ENCODE measurements at places on chromosomes 3 and 15.

DNA sequence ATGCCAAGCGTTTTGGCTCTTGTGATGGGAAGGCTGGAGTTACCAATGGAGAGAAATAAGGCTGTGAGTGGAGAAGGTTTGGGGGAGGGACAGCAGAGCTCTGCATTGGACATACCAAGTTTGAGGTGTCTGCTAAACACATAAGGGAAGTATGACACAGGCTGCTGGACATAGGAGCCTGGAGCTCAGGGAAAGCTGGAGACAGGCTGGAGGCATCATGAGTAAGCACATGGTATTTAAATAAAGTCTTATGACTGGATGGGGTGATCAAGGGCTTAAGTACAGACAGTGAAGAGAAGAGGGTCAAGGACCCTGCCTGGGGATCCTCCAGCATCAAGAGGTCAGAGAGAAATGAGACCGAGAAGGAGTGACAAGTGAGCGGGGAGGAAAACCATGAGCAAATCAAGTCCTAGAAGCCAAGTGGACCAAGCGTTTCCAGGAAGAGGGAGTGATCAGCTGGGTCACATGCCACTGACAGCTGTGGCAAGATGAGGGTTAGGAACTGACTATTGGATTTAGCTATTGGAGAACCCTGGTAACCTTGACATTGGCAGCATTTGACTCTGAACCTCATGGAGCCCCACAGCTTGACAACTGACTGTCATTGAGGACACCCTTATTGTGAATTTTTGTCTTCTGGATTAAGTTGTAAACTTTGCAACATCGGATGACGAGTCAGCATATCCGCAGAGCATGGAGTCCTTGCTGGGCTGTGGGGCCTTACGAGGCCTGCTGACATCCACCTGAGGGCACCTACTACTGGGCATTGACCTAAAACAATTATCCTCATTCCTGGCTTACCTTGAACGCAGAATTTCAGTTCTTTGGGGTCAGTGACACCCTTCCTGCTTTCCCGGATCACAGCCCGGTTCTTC is 78.7 kb upstream of the ETV5 start:
- no peak for DNase-seq

- DNase-seq = no peak
Observed at GRCh38 chr15:73323956-73324355, 44.8 kb downstream of the HCN4 start.

GRCh38 chr3:30646181-30646876 is 39.9 kb downstream of the TGFBR2 start:
- DNase-seq = no peak

DNA sequence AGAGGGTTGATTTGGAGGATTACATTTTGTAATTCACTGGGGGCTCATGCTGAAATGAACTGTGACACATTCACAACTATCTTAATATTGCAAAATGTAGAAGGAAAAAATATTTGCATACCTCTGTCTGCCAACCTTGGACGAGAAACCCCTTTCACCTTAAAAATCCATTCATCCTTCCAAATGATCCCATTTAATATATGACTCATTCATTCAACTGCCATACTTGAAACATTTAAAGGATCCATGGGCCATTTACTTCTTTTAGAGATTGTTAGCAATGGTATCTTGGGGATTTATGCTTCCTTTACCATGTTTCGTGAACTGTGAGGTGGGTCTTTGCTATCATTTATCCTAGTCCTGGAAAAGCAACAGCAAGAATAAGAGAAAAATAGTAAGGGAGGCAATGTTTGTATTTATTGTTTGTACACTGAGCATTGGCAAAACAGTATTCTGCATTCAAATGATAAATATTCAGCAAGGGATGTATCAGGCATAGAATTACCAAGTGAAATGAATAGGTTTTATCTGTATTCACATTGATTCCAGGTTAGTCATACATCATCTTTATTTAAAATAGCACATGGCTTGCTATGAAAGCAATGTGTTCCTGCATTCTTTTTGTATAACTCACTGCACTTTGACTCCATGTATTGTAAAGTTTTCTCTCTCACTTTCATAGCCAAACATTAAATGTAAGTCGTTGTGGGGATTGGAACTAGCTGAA is 378.1 kb downstream of the NSUN3 start:
- DNase-seq = peak; percentile 12

GRCh38 chr3:149523512-149524299 is 49.2 kb downstream of the TM4SF4 start:
- DNase-seq = no peak

GRCh38 chr3:141940194-141940776 is 63.8 kb downstream of the ATP1B3 start:
- peak; percentile 84 for DNase-seq

- no peak for DNase-seq
Observed at GRCh38 chr3:144384241-144384979, 412.8 kb downstream of the DIPK2A start.
